ENCODE measurements at places on chromosomes 5 and 9.
A peak's percentile ranks its signal among the peaks of the same experiment; 100 is the strongest.

- DNase-seq, result peak; percentile 11
These were observed 30.2 kb upstream of the NRG2 start for GRCh38 chr5:140073296-140073695.

DNA sequence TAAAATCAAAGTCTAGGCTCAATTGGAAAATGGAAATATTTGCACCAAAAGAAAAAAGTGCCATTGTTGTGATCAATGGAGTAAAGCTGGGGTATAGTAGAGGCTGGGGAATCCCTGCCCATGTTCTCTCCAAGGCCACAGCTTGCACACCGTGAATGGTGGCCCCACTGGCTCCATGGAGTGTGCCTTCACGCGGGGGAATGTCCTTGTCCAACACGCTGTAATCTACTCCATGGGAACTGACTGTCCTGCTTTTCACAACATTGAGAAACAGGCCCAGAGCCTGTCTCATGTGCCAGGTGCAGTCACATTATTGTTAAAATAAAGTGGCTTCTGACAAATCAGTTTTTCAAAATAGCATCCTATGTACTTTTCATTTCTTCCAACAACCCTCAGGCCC lies 33.1 kb upstream of the ITGA2 start:
- no peak for DNase-seq

GRCh38 chr9:120486835-120487234 lies 93.1 kb downstream of the CDK5RAP2 start:
- no peak for DNase-seq

DNA sequence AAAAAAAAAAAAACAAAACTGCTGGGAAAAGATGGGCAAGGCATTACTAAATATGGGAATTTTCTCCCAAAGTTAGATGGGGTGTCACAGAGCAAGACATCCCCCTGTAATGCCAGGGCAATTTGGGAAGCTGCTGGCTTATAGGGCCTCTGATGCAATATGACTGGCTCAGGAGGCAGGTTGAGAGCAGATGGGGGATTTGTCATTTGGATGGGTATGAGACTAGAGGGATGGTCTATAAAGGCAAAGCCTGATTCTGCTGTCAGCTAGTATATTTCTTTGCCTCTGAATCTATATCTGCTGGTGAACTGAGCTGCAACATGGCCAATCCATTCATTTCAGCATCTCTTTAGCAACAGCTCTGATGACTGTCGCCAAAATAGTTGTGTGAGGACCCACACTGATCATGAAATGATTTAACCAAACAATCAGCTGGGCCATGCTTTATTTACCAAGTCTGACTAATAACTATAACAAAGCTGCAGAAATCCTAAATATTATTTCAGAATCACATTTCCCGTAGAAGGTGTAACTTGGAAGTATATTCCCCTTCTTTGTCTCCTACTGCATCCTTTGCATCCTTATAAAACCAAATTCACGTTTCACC lies 455.1 kb upstream of the ZNF608 start:
- DNase-seq, result no peak

GRCh38 chr9:87853876-87854579 lies 28.6 kb upstream of the SPATA31E1 start:
- DNase-seq, result no peak

GRCh38 chr5:143233031-143233430 lies 170.5 kb downstream of the NR3C1 start:
- DNase-seq, result no peak

DNA sequence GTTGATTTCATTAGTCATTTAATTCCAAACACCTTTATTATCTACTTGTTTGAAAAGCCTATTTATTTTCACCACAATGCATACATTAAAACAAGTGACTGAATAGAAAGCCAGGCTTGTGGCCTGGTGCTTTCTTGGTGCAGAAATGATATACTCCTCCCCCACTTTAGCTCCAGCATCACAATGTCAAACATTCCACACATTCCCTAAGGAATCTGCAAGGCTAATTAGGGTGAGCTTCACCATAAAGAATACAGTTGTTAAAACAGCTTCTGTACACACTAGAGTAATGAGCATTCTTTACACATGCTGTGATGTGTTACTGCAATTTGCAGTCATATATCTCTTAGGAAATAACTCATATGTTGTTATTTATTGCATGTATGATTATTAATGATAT lies 705.7 kb downstream of the CETN3 start:
- DNase-seq, result peak; percentile 9

- DNase-seq, result no peak
These were observed 5.8 kb downstream of the TMEM268 start for GRCh38 chr9:114616684-114617520.

GRCh38 chr5:88727705-88728313 lies 155.2 kb downstream of the MEF2C start:
- DNase-seq, result peak; percentile 32

- DNase-seq, result no peak
These were observed 80.0 kb downstream of the PPARGC1B start for GRCh38 chr5:149809931-149810691.

GRCh38 chr5:8013948-8014710 lies 145.2 kb downstream of the MTRR start:
- DNase-seq, result no peak

GRCh38 chr5:133450286-133450685 lies 162.1 kb downstream of the FSTL4 start:
- DNase-seq, result no peak

DNA sequence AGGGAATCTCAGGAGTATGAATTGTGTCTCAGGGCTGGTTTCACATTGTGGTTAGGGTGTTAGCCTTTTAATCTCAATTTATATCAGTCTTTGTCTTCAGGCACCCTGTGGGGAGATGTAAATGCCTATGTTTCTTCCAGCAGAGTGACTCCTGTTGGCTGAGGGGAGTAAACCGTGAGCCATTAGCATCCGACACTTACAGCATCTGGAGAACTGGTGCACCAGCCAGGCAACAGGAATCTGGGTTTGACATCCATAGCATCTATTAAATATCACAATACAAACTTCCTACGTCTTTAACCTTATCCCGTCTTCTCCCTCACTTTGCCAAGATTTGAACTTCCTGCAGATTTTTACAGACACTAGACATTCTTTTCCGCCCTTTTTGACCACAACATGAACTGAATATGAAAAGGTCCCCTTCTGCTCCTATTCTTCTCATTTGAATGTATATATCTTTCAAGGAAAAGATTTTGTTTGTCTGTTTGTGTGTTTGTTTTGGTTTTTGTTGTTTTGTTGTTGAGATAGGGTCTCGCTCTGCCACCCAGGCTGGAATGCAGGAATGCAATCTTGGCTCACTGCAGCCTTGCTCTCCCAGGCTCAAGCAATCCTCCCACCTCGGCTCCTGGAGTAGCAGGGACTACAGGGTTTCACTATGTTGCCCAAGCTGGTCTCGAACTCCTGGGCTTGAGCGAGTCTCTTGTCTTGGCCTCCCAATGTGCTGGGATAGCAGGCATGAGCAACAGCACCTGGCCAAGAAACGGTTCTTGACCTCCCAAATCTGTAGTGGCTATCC lies 626.2 kb downstream of the TLR4 start:
- no peak for DNase-seq

- no peak for DNase-seq
These were observed 5.8 kb downstream of the PPP1R26 start for GRCh38 chr9:135485385-135485784.

- DNase-seq, result no peak
These were observed 1.1 kb downstream of the SLIT3 start for GRCh38 chr5:169299663-169300467.

Data from HCEC 1CT (cell line).